ENCODE measurements at places on chromosomes 1 and 21.

- no peak for DNase-seq
These were observed 250.2 kb downstream of the RRAGC start for GRCh38 chr1:38609166-38610025.

DNA sequence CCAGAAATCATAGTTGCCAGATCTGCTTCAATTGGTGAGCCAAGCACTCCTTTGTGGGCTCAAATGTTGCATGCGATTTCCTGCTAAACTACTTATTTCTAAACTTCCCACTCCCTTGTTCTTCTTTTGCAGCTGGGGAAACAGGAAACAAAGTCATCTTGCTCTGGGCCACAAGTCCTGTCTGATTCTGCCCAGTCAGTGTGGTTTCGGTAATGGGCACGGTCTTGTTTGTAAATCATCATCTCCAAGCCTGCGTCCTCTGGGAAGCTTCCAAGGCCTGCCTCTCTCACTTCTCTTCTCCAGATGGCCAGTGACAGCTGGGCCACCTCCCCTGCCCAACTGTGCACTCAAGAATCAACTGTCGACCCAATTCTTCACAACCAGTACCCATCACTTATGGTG lies 4.4 kb downstream of the S100A8 start:
- peak; percentile 45 for DNase-seq

DNA sequence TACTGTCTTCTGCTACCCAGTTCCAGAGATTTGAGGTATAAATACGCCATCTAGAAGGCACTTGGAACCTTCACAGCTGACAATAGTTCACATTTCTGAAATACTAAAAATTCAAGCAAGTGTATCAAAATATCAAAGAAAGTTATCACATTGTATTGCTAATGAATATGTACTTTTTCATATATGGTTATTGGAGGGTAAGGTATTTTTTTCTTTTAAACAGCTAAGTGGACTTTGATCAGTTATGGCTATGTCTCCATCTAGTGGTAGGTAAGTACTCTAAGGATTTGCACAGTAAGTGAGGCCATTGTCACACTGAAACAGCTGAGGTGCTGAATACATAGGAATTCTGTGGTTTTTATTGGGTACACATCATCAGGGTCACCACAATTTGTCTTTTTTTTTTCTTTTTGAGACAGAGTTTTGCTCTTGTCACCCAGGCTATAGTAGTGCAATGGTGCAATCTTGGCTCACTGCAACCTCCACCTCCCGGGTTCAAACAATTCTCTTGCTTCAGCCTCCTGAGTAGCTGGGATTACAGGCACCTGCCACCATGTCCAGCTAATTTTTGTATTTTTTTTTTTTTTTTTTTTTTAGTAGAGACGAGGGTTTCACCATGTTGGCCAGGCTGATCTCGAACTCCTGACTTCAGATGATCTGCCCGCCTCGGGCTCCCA lies 49.1 kb upstream of the CR2 start:
- peak; percentile 56 for DNase-seq

GRCh38 chr1:116560704-116561490 lies 9.9 kb downstream of the CD58 start:
- no peak for DNase-seq

DNA sequence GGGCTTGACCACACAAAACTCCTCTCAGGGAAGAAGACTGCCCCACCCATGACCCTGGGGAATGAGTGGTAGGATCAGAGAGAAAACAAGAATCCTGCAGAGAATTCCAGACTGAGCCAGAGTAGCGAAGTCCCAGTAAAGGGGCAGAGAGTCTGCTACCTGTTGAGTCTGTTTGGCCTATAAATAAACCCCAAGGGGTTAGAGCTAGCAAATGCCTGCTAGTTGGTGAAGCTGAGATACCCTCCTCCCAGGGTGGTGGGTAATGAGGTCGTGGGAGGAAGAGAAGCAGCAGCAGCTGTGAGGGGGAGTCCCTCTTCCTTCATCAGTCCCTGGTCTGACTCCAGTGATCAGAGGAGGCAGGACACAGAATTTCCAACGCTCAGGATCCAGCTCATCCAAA lies 2.5 kb downstream of the TRAF3IP3 start:
- no peak for DNase-seq

GRCh38 chr1:160032165-160032820 lies 503 bp upstream of the PIGM start:
- no peak for DNase-seq

GRCh38 chr1:10583641-10584040 lies 108.9 kb downstream of the PEX14 start:
- DNase-seq: no peak

- no peak for DNase-seq
These were observed 2.5 kb upstream of the ERO1B start for GRCh38 chr1:236284291-236284721.

DNA sequence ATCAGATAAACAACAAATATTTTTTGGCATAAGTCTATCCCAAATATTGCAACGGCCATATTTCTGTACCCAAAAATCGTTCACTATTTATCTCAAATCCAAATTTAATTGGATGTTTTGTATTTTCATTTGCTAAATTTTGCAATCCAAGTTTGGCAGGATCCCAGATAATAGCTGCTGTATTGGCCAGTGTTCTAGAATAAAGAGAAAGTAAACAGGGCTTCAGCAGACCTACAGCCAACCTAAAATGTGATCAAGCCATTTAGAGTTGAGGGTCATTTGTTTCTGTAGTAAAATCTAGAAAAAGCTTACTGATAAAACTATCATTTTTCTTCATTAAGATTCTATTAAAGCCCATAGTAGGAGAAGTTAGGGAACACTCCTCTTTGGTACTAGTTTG lies 506.6 kb upstream of the PTBP2 start:
- DNase-seq: no peak

GRCh38 chr1:240888039-240888786 lies 276.3 kb upstream of the GREM2 start:
- DNase-seq: peak; percentile 5

GRCh38 chr1:156359249-156359648 lies 9.8 kb upstream of the RHBG start:
- no peak for DNase-seq

DNA sequence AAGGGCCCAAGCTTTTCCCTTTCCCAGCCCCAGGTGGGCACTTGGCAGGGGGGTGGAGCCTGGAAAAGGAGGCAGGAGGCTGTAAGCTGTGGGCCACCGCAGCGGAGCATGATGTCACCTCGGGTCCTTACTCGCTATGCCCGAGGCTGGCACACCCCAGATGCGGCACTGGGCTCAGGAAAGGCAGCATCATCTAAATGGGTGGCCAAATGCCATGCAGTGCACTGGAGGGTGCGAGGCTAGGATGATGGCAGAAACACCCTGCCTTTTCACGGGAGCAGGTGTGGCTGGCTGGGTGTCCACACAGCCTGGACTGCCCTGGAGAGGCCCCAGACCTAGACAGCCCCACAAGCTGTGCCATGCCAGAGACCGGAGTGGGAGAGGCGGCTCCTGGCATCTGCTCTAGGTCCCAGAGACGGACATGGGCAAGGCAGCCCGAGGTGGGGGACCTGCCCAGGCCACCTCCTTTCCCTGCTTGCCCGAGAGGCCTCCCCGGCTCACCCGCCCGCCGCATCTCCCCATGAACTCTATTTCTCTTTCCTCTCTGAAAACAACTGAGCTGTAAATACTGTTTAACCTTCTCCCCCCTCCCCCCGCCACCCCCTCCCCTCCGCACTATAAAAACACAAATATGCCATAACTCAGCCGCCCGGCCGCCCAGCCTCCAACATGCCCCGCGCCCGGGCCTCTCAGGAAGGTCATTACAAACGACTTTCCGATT lies 124.7 kb downstream of the CASZ1 start:
- no peak for DNase-seq

DNA sequence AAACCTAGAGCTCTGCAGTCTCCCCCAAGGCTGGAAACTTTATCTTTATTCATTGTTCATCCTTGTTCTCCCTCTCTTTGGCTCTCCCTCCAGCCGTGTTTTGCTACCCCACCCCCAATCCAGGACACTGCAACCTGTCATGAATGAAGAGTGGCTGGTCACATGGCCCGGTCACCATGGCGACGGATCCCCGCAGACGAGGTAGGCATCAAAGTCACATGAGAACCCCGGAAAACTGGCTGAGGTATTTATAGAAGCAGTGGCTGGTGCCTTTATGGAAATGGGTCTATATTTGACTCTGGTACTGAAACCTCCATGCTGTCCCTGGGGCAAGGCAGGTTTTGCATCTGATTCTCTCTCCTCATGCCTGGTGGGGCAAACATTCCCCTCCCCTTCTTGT lies 13.4 kb upstream of the SLC6A17 start:
- peak; percentile 59 for DNase-seq

GRCh38 chr1:233368106-233368788 lies 40.7 kb downstream of the MAP3K21 start:
- no peak for DNase-seq

- DNase-seq: no peak
These were observed 21.0 kb downstream of the MMEL1 start for GRCh38 chr1:2611621-2612437.

GRCh38 chr1:40385437-40386358 lies 12.2 kb downstream of the SMAP2 start:
- DNase-seq: no peak

- DNase-seq: no peak
These were observed 20.9 kb upstream of the NCMAP start for GRCh38 chr1:24535021-24535424.

- no peak for DNase-seq
These were observed 931 bp upstream of the MXRA8 start for GRCh38 chr1:1359308-1359663.

- DNase-seq: peak; percentile 40
These were observed 44.9 kb upstream of the FOXD3 start for GRCh38 chr1:63277195-63278192.

- DNase-seq: no peak
These were observed 32.9 kb upstream of the RASAL2 start for GRCh38 chr1:178060789-178061556.

Data from NCI-H524 (cell line).